Fibroblast of skin of abdomen (primary cell): ENCODE measurements at places on chromosomes 3 and 15.

DNA sequence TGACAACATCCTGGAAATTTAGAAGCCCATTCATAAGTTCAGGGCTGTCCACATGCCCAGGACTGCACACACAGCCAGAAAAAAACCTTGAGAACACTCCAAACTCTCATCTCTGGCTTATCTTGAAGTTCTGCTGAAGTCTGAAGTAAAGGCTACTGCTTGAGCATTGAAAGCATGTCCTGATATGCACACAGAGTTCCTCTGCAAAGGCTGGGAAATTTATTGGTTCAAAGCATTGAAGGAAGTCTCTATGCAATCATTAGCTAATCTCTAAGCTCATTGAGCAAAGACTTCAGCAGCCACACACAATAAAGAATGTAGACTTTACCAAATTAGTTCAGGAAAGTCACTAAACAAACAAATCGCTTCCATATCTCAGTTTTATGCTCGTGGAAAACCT is 162.0 kb upstream of the STT3B start:
- no peak for DNase-seq

GRCh38 chr15:97962263-97962662 is 1.8 kb downstream of the ARRDC4 start:
- no peak for DNase-seq

DNA sequence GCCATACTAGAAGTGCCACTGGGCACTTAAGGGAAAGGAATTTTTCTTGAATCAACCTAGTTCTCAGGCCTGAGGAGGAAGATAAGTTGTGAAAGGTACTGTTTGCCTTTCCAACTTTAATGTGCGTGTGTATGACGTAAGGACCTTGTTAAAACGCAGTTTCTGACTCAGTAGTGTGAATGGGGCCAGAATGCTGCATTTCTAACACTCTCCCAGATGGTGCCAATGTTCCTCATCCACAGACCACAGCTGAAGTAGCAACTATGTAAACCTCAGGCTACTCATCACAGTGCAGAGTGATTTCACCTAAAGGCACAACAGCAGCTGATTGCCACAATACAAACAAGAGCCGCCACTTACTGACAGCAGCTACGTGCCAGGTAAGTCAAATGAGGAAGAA is 103.6 kb downstream of the OTOL1 start:
- DNase-seq = no peak

DNA sequence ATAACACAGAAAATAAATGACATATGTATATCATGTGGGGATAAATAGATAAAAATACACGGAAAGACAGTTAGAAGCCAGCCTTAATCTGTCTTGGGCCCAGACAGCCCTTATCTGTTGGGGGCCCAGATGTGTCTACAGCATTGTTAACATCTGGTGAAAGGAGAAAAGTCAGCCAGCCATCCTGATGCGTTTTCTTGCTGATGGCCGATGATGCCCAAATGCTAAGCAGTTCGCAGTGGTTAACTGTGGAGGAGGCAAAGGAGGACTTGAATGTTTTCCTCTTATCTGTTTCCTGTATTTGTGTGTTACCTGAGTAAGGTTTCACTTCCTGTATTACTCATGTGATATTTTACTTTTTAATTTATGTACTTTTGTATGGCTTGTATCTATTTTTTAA is 46.2 kb downstream of the NOX5 start:
- DNase-seq = no peak

GRCh38 chr15:84750583-84751092 is 2.2 kb downstream of the ZNF592 start:
- DNase-seq = no peak

- peak; percentile 99 for DNase-seq
Observed at GRCh38 chr3:29693863-29694262, 413.0 kb downstream of the RBMS3 start.

GRCh38 chr15:66644000-66644787 is 57.8 kb upstream of the SMAD6 start:
- DNase-seq = no peak

DNA sequence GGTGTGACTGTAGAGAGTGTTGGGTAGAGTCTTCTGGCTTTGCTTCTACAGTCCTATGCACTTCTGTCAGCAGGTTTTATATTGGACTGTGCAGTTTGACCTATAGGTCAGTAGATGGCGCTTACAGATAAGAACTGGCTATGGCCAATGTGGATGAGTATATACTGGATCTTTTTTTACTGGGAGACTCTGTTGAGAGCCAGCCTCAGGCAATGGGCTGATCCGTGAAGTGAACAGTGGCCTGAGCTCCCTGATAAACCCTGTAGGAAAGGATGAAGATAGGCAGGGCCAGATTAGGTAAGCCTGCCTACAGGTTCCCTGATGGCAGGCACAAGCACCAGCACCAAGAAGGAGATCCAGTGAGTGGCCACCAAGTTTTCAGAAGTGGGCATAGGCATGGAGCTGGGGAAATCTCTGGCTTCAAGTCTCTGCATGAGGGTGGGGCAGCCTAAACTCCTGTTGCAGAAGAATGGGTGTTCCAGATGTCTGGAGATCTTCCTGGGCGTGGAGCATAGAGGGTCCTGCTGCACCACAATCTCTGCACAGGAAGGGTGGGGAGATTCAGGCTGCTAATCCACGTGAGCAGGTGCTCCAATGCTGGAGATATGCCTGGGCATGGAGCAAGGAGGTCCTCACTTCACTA is 326.0 kb upstream of the SGO1 start:
- peak; percentile 76 for DNase-seq

- DNase-seq = no peak
Observed at GRCh38 chr3:159185443-159186050, 383.7 kb downstream of the MFSD1 start.

DNA sequence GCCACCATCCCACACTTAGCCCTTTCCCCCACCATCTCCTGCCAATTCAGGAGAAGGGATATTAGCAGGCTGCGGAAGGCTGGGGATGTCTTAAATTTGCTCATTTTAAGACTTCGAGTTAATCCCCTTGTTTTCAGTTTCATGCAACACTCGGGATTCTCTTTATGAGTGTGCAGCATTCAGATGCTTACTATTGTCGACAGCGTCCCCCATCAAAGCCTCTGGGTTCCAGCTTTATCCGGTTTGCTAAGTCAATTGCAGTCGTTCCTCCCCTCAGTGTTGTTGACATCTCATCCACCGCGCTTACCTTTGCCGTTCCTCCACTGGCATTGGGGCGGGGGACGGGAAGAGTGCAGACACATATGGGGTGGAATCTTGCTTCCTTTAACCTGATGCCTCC is 220.2 kb downstream of the VPS13C start:
- no peak for DNase-seq

DNA sequence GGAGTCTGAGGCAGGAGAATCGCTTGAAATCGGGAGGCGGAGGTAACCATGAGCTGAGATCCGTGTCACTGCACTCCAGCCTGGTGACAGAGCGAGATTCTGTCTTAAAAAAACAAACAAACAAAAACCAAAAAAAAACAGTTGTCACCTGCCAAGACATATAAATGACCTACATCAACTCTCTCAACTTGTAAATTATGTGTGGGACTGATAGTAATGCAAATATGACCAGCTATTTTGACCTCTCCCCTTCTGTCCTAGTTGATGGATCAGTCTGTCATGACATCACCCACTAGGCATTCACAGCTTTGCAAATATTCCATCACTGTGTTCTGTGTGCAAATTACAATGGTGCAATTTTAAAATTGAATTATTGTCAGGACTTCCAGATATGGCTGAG is 175.4 kb downstream of the EBLN2 start:
- no peak for DNase-seq

GRCh38 chr3:23612296-23612891 is 193.4 kb upstream of the UBE2E1 start:
- peak; percentile 78 for DNase-seq
